ENCODE measurements at places on chromosomes 2 and 18. TPM values are rescaled to one million over a fixed set of nuclear protein-coding genes. Genes with fewer than 3 reads are reported as not detected.

DNA sequence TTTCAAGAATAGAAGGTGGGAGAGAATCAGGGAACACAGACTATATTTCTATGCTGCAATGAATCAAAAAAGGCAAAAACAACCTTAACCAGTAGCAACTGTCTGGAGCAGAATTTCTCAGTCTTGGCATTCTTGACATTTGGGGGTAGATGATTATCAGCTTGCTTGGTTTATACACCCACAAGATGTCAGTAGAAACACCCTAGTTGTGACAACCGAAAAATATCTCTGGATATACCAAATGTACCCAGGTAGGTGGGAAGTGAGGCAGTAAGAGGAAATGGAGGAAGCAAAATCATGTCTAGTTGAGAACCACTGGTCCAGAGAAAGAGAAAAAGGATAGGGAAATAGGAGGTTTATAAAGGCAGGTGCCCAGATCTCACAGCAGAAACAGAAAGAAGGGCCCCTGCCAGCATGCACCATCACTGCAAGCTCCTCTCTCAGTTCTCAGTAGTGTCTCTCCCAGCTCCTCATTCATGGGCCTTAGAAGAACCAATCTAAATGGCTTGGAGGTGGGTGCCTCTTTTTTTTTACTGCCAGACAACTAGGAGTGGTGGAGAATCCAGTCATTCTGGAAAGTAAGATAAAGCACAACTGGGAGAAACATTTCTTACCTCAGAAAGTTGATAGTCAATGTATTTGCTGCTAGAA, 50.4 kb downstream of the MBD2 start:
- DNase-seq = no peak

EML6 gene
- 0.20 TPM for total RNA-seq

GRCh38 chr2:53848062-53848461, 11.7 kb downstream of the GPR75 start:
- DNase-seq = no peak

DNA sequence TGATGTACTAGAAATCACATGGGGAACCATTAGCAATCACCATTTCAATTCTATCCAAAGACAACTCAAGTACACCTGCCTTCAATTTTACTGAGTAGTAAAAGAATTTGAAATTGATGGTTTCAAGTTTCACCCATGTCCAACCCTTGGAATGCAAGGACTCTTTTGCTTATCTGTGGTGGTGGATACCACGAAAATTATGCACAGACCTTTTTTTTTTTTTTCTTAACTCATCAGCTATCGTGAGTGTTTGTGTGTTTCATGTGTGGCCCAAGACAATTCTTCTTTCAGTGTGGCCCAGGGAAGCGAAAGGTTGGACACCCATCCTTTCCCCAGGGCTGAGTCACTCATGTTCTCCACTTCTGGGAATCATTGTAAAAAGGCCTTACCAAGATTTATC, 23.1 kb downstream of the ID2 start:
- no peak for DNase-seq

TMEFF2 gene
- not detected for total RNA-seq

OSR1 gene
- 0.65 TPM for total RNA-seq

DNA sequence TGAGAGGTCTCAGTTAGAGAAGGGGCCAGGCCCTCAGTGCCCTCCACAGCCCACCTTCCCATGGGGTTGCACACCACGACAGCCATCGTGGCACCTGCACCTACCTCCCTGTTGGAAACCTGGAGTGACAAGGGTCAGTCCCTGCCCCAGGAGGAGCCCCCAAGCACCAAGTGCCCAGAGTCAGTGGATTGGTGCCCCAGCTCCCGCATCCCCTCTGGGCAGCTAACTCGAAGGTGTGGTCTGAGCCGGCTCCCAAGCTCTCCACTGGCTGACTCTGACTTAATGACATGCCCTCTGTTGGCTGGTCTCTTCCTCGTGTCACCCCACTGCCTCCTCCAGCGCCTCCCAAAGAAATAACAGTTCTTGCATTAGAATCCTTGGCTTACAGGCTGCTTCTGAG, 116.4 kb downstream of the NDUFA10 start:
- no peak for DNase-seq

GRCh38 chr2:72951303-72952095, 34.2 kb downstream of the EMX1 start:
- no peak for DNase-seq

SIGLEC15 gene
- under 0.01 TPM for total RNA-seq

GRCh38 chr2:24492421-24493279, 1.6 kb downstream of the NCOA1 start:
- DNase-seq = peak; percentile 3

DNA sequence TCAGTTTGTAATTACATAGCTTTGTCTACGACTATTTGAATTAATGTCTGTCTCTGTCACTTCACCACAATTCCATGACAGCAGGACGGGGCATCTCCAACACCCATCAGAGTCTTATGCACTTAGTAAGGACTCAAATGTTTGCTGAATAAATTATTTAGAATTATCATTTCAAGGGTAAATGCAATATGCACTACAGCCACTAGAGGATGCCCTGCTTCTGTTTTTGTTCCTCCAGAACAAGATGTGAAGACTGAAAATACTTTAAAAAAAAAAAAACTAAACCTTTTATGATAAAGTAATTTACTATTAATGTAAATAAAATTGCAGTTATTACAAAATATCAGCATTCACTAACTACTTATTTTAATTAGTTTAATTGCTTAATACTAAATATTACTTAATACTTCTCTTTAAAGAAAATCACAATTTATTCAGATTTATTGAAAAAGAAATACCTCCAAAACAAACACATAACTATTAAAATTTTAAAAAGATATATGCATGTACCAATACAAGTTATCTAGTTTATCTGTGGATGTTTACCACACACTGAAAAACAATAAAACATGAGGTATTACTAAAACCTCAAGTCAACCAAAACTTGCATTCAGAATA, 3.2 kb downstream of the PIGN start:
- peak; percentile 78 for DNase-seq

CAPN13 gene
- total RNA-seq = not detected

- no peak for DNase-seq
Measured at GRCh38 chr18:27966881-27967280, 210.0 kb downstream of the CDH2 start.

DNA sequence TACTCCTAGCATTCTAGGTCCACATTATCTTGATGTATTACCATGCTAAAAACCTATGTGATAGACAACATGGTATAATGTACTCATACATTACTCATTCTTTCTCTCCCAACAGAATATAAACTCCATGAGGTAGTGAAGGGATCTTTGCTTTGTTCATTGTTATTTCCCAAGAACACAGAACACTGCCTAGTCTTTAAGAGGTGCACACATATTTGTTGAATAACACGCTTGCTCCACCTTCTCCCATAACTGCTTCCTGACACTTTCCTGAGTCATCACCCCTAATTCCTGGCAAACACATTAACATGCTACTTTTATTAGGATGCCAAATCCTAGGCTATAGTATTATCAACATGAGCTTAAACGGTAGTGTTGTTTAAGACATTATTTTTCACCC, 41.3 kb downstream of the REV1 start:
- peak; percentile 81 for DNase-seq

- no peak for DNase-seq
Measured at GRCh38 chr2:27752551-27753237, 18.8 kb upstream of the MRPL33 start.

NEB gene
- 0.99 TPM for total RNA-seq

DNA sequence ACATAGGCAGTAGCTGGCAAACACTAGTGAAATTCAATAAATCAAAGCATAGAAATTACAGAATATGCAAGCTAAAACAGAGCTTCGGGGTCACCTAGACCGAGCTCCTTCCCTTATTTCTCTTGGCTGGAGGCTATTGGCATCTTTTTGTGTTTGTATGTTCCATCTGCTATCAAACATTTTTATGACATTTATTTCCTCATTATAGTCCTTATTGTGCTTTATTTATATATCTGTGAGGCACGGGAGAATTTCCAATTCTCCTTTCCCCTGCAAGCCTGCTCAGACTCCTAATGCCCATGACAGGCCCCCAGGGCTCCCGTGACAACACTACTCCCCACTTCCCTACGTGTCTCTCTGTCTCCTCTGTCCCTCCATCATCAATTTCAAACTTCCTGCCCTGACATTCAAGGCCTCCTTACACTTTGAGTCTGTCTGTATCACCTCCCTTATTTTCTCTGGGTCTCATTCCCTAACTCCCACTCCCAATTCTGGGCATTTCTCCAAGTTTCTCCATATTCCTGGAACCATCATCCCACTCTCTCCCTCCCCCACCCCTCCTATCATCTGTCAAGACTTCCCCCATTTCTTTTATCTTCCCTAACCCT, 316.9 kb downstream of the OSR1 start:
- DNase-seq = no peak

KIF1A gene
- total RNA-seq = under 0.01 TPM

DNA sequence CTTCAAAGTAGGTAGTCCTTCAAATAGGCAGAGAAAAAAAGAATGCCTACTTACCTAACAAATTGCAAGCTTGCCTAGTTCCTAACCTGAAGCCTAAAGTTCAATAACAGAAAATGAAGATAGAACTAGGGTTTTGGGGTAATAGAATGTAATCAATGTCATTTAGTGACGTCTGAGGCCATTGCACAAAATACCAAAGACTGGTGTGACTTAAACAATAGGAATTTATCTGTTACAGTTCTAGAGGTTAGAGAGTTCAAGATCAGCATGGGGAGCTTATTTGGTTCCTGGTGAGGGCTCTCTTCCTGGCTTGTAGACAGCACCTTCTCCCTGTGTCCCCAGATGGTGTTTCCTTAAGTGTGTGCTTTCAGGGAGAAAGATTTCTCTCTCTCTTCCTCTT, 4.7 kb upstream of the NPC1 start:
- no peak for DNase-seq

GRCh38 chr2:222736301-222736700, 64.8 kb downstream of the MOGAT1 start:
- no peak for DNase-seq

CYRIA gene
- total RNA-seq = 26.4 TPM

ST8SIA5 gene
- total RNA-seq = not detected

Measured in lung microvascular endothelial cell (primary cell).